Midbrain (tissue), 1 donor: ENCODE measurements at places on chromosomes 1 and 21.

DNA sequence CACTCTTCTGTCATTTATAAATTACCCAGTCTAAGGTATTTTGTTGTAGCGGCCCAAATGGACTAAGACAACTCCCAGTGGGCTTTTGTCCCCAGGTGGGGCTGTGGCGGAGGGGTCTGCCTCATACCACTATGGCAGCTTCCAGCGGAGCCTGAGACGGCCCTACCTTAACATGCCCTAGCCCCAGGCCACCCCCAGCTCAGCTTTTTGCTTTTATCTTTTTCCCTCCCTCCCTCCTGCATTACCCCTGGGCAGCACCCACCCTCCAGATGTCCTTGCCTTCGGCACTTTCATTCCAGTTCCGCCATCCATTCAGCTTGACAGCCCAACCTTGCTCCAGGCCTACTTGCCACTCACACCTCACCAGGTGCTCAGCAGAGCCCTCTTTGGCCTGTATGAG lies 307.3 kb downstream of the PTPRU start:
- DNase-seq, result no peak

GRCh38 chr1:231694465-231695077 lies 68.0 kb downstream of the DISC1 start:
- DNase-seq, result no peak

- DNase-seq, result no peak
Observed at GRCh38 chr1:85274969-85275453, 1.4 kb downstream of the BCL10 start.

DNA sequence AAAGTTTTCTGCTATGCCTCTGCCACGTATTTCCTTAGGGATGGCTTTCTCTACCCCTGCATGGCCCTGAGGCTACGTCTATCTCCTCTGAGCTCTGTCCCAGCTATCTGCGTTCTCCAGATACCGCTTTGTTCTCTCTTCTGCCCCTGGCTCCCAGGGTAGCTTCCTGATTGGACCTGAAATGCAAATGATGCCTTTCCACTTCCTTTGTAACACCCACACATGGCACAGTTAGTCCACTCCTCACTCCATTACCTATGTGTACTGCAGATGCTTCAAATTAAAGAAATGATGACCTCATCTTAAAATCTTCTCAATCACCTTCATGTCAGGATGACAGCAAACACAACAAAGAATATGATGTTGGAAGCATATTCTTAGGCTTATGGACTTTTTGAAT lies 138.6 kb upstream of the POGK start:
- no peak for DNase-seq

DNA sequence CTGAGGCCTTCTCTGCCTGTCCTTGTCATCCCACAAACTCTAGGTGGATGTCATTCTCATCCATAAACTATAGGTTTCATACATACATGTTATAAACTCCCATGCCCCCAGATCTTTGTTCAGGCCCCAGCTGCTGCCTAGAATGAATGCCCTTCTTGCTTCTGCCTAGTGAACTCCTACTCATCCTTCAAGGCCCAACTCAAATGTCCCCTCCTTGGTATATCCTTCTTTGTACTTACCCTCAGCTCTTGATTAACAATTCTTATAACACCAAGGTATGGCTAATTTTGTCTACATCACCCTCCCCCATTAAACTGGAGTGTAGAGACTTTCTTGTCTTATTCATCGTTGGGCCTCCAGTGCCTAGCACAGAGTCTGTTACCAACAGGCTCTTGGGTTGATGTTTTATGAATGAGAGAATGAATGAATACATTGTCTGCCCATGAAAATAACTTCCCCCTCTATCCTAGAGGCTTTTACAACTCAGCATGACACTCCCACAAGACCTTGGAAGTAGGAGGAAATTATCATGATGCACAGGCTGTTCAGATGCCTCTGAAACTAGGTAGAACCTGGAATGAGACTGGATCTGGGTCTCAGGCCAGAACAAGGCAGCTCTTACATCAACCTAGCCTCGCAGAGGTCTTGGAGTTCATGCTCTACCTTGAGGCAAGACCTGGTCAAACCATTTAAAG lies 26.9 kb downstream of the EPHB2 start:
- DNase-seq, result no peak

GRCh38 chr1:11502516-11502915 lies 23.6 kb downstream of the DISP3 start:
- DNase-seq, result no peak

DNA sequence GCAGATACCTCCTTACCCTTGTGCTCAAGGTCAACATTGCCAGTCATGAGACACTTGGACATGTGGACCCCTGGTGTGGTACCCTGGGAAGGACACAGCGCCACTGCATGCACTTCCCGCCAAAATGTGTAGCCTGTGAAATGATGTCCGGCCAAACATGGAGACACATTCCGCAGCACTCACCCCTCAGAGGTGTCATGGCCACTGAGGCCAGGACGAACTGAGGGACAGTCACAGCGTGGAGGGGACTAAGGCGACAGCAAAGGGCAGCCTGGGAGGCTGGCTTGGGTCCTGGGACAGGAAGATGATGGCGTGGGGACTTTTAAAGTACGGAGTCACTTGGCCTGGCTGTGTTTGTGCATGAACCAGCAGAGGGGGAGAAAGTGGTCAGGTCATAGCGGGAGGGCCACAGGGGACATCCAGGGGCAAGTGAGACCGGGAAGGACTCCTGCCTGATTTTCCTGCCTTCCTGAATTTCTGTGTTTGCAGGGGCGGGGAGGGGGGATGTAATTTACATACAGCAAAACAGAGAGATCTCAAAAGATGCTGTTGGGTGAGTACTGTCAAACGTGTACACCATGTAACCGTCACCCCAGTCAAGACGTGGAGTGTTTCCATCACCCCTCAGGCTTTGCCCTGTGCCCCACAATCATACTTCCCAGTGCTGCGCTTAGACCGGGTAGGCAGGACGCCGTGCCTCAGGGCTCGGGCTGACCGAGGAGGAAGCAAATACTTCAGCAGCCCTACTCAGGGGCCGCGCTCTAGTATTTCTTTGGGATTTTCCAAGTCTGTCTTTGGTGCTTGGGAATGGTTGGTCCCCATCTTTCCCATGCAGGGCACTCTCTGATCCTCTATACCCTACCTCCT lies 45.2 kb downstream of the WDR4 start:
- DNase-seq, result no peak

- no peak for DNase-seq
Observed at GRCh38 chr1:199124351-199124750, 485.5 kb downstream of the PTPRC start.

- DNase-seq, result no peak
Observed at GRCh38 chr1:118990513-118991152, 2.5 kb upstream of the TBX15 start.

- DNase-seq, result no peak
Observed at GRCh38 chr1:51247499-51247898, 11.4 kb downstream of the RNF11 start.

GRCh38 chr1:183365676-183366075 lies 52.5 kb downstream of the NMNAT2 start:
- DNase-seq, result no peak

- DNase-seq, result no peak
Observed at GRCh38 chr1:96240438-96240837, 481.1 kb upstream of the PTBP2 start.

DNA sequence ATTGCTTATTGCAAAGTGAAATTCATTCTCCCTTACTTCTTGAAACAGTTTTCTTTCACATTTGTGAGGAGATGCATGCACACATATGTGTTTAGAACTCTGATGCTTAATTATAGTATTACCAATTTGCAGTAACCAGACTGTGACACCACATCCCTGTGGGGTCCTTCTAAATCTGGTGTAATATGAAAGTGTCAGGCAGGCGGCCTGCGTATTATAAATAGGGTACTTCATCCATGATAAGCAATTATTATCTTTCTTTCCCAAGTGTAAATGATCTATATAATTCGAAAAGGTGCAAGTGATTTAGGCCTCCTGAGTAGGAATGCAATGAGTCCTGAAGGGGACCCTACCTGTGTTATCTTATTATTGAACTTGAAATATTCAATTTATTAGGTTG lies 876 bp downstream of the EFCAB7 start:
- no peak for DNase-seq

DNA sequence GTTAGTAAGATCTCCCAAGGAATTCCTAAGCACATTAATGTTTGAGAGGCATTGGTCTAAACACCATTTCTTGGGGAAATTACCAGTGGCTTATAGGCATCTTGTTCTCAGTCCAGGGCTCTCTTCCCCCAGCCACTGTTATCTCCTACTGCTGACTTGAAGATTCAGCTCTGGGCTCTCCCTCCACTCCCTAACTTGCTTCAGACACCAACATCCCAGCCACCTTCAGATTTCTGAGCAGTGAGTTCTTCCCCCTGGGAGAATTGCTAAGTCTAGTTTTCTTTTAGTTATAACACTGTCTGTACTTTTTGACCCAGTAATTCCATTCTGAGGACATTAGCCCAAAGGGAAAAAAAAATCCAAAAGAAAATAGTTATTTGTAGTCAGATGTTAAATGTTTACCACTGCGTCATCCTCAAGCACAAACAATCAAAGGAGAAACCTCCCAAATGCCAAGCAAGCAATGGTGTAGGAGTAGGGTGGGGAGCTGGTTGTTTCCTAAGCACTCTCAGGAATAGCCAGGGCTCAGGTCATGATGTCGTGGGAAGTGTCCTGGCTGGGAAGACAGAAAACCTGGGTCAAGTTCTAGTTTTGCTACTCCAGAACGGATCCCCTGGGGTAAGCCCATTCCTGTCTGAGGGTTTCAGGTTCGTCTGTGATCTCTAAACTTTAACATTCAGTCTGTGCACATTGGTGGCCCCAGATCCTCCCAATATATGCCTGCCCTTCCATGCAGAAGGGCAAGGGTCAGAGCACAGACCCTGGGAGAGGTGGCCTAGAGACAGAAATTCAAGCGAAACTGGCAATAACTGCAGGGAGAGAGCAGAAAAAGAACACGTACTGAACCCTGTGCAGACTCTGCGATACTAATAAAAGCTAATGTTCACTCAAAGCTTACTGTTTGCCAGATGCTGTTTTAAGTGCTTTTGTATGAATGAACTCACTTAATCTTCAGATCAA lies 191.1 kb upstream of the FGGY start:
- DNase-seq, result no peak

- DNase-seq, result no peak
Observed at GRCh38 chr21:44728716-44729115, 17.3 kb upstream of the TSPEAR start.

- DNase-seq, result no peak
Observed at GRCh38 chr1:201870397-201870796, 18.3 kb upstream of the SHISA4 start.

GRCh38 chr1:228205526-228206436 lies 2.1 kb upstream of the OBSCN start:
- DNase-seq, result no peak
